Smooth muscle cell of the umbilical artery (primary cell): ENCODE measurements at places on chromosomes 13 and 19. TPM values are rescaled to one million over a fixed set of nuclear protein-coding genes. Genes with fewer than 3 reads are reported as not detected.

SPIB gene
- not detected in 2 replicates for total RNA-seq

ANO8 gene
- 4.5 and 7.6 TPM in 2 replicates for total RNA-seq

ZSCAN4 gene
- total RNA-seq: 0.37 TPM in 1 of 2 replicates, not detected in the other

TSC22D1 gene
- total RNA-seq: 50.8 and 85.8 TPM in 2 replicates

LYPD4 gene
- not detected in 2 replicates for total RNA-seq

ACP7 gene
- under 0.01 and 0.65 TPM in 2 replicates for total RNA-seq

B9D2 gene
- total RNA-seq: 2.6 and 3.9 TPM in 2 replicates

MIPEP gene
- 12.0 and 14.6 TPM in 2 replicates for total RNA-seq

PRRG2 gene
- 0.23 and 0.89 TPM in 2 replicates for total RNA-seq

MYO16 gene
- total RNA-seq: not detected in 2 replicates

ZNF177 gene
- 0.97 and 2.1 TPM in 2 replicates for total RNA-seq

FCAR gene
- total RNA-seq: not detected in 2 replicates

MTUS2 gene
- total RNA-seq: under 0.01 and 0.18 TPM in 2 replicates

SPACA7 gene
- total RNA-seq: not detected in 2 replicates

TTYH1 gene
- not detected in 2 replicates for total RNA-seq

CGB3 gene
- not detected in 2 replicates for total RNA-seq

RGS9BP gene
- 0.23 and 0.59 TPM in 2 replicates for total RNA-seq

ZNF548 gene
- total RNA-seq: 16.6 and 25.2 TPM in 2 replicates

ANGPTL8 gene
- total RNA-seq: not detected in 2 replicates
